ENCODE measurements at places on chromosomes 4 and X.

DNA sequence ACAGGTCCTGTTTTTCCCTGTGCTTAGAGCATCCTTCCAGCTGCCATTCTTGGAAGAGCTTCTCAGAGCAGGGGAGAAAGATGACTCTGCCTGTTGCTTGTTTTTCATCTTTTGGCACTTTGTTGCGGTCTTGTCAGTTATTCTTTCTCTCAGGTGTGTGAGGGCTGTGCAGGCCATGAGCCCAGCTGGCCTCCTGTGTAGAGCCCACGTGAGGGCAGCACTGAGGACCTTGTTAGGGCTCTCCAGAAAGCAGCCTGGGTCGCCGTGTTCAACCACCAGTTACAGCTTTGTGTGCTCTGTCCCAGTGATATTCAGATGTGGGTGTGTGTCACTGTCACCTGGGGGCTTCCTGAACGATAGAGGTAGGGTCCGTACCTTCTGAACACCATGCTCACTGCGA, 52.8 kb downstream of the NOP14 start:
- no peak for DNase-seq

DNA sequence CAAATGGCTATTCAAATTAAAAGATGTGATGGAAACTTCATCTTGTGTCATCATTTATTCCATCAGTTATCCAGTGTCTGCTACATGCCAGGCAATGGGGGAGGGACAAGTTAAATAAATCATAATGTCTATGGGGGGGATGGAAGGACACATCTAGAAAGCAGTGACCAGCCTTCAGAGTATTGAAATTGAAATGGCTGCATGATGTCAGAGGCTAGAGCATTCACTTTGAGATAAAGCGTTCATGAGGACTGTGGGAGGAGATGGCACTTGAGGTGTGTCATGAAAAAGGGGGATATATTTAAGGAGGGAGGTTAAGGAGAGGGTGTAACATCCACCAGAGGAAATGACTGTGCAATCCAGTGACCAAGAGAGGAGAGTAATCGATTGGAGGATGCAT, 50.6 kb downstream of the SLIT2 start:
- no peak for DNase-seq

DNA sequence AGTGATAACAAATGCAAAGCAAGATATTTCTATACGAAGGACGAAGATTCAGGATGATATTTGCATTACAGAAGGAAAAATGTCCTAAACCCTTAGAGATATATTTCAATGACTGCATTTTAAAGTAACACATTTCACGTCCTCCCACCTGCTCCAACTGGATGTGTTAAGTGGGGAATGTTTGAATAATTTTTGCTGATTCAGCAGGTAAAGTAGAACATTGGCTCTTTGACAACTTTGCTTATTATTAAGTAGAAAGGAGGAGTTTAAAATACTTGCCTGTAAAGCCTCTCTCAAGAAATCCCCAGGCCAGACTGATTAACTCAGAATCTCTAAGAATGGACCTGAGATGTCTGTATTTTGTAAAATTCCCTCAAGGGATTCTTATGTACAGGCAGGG, 1165.2 kb upstream of the PRKX start:
- DNase-seq, result no peak

DNA sequence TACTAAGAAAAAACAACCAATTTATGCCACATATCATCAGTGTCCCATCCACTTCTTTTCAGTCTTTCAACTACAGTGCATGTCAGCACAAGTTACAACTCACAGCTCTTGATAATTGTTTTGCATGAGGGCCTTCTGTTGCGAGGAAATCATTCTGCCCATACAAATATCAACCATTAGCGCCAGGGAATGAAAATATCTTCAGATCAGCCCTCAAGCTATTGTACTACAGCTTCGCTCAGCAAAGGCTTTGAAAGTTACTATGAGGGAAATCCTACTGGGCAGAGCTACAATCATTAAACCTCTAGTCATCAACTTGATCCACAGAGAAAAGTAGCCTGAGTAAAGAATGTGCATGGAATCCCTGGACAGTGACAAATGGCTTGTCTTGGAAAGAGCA, 1023.6 kb upstream of the HS3ST1 start:
- no peak for DNase-seq

DNA sequence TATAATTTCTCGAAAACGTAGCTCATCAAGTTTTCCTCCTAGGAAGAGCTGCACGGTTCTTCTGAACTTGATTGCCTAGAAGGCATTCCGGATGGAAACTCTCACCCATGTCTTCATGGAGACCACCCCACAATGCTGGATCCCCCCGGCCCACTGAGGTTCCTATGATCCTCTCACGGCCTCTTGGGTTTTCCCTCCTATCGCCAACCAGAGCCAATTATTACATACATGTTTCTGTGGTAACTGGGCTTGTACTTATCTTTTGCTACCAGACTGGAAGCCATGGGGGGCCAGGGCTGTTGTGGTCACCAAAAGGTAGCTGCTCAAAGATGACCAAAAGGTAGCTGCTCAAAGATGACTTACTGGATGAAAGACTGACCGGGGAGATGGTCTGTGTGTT, 131.5 kb downstream of the AFAP1 start:
- no peak for DNase-seq

DNA sequence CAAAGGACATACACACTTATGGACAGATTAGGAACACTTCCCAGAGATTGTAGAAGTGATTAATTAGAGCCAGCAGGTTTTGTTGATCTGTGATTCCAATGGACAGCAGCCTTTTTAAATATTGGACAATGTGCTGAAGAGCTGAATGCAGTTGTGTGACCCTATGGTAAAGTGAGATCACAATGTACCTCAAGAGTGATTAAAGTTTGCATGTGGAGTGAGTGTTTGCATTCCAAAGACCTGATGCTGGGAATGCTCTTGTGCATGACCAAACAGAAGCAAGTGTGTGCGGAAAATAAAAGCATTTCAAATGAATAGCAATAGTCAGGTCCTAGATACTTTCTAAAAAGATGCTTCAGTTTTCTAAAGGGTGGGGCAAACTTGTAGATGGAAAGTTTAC, 154.1 kb downstream of the BANK1 start:
- no peak for DNase-seq

DNA sequence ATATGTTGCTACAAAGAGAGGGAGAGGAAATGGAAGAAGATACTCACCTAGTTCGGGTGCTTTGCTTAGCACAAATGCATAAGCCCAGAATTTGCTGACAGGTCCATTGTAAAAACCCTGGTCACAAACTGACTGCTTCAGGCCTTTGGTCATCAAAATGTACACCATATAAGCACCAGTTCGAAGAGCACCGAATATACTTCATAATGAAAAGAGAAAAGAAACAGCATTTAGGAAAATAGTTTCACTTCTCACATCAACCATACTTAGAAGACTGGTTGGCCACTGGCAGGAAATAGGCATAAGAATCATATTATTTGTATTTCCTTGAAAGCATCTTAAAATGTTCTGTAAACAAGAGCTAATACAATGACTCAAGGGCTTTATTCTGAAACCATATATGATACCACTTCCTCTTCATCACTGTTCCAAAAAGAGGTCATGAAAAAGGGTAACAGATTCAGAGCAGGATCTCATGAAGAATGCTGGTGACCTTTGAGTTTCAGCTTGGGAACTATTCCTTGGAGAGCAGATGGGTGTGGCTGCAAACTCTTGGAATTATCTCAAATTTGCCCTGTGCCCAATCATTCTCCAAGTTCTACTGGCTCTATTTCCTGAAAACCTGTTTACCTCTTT, 138.7 kb downstream of the ELOVL6 start:
- DNase-seq, result no peak

- DNase-seq, result no peak
Observed at GRCh38 chrX:83336454-83336853, 171.6 kb upstream of the POU3F4 start.

GRCh38 chrX:154096140-154097002, 1.1 kb downstream of the MECP2 start:
- no peak for DNase-seq

Measured in stimulated activated CD4-positive, alpha-beta T cell treated with anti-CD3 and anti-CD28 coated beads, TNF-alpha, amount 100 ng/mL, for 4 hours (primary cell).